Left ventricle myocardium inferior (tissue), 1 donor: ENCODE measurements at places on chromosomes 3 and 15. TPM values are rescaled to one million over a fixed set of nuclear protein-coding genes. Genes with fewer than 3 reads are reported as not detected.

The CGNL1 gene
- 31.9 TPM for total RNA-seq

The CFAP100 gene
- not detected for total RNA-seq

The TPRG1 gene
- total RNA-seq = 1.5 TPM

The ANKRD63 gene
- not detected for total RNA-seq

The FRMD5 gene
- 62.4 TPM for total RNA-seq

The EDC3 gene
- total RNA-seq = 17.2 TPM

The CATSPER2 gene
- total RNA-seq = 1.2 TPM

The ARGFX gene
- total RNA-seq = not detected

The GNL3 gene
- 26.8 TPM for total RNA-seq

The STXBP5L gene
- not detected for total RNA-seq

The RBPMS2 gene
- 276 TPM for total RNA-seq

The LRTM1 gene
- not detected for total RNA-seq

The FGF7 gene
- total RNA-seq = 34.1 TPM

The SLC9C1 gene
- 1.3 TPM for total RNA-seq

The SLC28A2 gene
- total RNA-seq = not detected

The POPDC2 gene
- total RNA-seq = 512 TPM

The REC114 gene
- total RNA-seq = 1.4 TPM

The ADGRG7 gene
- total RNA-seq = not detected

The TBC1D5 gene
- total RNA-seq = 26.9 TPM

The SLCO2A1 gene
- total RNA-seq = 18.0 TPM

The PRSS50 gene
- 0.22 TPM for total RNA-seq

The USP19 gene
- 62.5 TPM for total RNA-seq

The STAC gene
- total RNA-seq = 0.30 TPM

The PP2D1 gene
- total RNA-seq = not detected
